ENCODE measurements at places on chromosomes 7 and 10.

DNA sequence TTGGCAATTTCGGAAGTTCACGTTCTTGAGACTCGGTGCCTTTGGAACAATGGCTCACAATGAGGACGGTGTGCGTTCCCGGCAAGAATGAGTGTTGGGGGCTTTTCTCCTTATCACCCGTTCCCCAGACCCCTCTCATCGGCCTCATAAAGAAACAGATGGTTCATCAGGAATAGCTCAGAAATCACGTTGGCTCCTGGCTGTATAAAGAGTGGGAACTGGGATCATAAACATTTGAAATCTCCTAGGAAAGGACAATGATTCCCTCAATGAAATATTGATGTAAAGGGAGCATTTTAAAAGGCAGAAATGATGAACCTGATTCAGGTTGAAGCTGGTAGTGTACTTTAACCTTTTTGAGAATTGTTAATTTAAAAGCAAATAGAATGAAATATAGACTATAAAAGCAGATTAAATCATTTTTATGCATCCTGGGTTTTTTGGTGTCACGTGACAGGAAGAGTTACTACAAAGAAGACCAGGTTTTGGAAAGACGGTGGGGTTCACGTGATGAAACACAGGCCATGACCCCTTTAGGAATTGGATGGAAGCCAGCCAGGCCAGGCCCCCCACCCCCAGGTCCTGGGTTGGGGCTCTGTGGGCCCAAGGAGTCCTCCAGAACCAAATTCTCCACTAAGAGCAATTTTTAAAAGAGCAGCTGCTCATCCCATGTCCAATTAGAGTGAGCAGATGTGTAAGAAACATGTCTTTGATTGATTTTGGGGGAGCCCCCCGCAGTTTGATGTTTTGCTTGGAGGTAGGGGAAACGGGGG lies 63.0 kb downstream of the CUX1 start:
- DNase-seq: no peak

GRCh38 chr10:97525086-97525485 lies 26.4 kb downstream of the UBTD1 start:
- no peak for DNase-seq

DNA sequence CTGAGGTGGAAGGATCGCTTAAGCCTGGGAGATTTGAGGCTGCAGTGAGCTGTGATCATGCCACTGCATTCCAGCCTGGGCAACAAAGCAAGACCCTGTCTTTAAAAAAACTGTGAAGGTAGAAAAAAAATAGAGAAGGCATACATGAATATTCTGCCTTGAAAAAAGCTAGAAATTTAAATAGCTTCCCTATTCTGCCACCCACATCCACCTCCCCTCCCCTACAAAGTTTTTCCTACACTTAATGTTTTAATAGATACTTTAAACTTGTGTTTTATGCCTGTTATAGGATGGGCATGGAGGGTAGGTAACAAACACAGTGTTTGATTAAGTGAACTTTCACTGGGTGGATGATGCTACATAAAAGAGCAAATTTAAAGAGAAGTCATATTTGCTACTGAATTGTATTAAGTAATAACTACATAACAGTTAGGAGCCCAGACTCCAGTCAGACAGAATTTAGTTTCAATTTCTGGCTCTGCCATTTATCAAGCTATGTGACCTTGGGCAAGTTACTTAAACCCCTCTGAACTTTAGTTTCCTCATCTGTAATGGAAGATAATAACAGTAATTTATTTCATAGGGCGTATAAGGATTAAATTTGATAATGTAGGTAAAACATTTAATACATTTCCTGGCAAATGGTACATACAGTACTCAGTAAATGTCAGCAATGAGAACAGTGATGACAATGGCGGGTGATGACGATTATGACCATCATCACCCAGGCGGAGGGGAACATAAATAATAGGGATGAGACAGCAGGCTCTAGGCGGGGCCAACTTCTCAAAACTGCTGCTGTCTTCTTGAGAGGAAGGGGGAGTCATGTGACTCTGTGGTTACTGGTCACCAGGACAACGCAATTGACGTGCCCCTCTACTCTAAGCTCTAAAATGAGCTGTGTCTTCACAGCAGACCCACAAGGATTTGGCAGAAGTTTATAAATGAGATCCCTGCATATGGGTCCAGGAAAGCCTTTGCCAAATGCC lies 15.8 kb downstream of the DNMBP start:
- no peak for DNase-seq

DNA sequence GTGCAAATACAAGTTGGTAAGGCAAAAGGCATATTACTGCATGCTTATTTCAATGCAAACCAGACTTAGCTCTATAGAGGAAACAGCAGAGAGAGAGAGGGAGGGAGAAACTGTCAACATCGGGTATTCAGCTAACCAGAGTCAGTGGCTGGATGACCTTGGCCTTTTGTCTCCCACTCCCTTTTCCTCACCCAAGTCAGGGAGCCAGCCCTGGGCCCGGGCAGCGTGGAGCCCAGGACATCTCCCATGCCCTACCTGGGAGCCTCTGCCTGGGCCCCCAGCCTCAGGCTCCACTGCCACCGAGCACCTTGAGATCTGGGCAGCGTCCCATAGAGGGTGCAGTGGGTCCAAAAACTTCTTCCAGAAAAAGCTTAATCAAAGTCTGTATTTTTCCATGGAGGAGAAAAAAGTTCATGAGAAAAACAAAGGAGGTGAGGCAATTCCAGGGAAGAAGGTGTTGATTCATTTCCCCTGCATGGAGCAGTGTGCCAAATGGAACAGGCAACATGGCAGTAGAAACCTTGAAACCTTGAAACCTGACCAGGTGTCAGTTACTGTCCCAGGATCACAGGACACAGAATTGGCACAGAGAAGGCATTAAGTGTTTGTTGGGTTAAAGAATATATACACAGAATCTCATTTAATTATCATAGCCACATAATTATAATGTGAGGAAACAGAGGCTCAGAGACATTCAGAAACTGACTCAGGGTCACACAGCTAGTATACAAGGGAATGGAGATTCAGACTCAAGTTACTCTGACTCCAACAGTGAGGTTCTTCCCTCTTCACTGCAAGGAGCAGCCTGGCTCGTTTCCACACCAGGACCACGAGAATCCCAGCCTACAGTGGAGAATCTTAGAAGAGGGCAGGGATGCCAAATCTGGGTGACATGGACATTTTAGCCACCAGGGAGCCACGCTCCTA lies 5.8 kb upstream of the NCOA4 start:
- DNase-seq: no peak

DNA sequence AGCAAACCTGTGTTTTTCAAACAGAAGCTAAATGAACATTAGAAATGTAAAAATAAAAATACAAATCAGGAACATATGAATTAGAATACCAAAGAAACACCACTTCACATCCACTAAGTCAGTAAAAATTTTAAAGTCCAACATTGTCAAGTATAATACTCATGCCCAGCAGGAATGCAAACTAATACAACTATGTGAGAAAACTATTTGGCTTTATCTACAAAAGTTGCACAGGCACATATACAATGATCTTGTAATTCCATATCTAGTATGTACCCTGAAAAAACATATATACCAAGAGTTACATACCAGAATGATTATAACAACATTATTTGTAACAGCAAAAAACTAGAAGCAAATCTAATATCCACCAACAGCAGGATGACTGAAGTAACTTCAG lies 91.1 kb downstream of the RNF32 start:
- no peak for DNase-seq

DNA sequence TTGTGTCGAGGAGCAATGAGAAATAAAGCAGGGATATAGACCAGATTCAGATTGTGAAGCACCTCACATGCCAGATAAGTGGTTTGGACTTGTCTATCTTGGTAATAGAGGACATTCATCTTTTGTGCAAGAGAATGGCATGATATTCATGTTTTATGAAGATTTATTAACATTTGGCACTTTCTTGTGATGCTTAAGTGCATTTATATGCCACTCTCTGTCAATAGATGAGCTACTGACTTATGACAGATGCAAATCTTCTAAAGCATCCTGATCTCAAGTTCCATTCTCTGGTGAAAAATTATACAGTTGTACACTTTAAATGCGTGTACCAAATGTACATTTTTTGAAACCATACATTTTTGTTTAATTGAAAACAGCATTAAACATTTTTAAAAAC lies 415.3 kb downstream of the SORCS3 start:
- no peak for DNase-seq

DNA sequence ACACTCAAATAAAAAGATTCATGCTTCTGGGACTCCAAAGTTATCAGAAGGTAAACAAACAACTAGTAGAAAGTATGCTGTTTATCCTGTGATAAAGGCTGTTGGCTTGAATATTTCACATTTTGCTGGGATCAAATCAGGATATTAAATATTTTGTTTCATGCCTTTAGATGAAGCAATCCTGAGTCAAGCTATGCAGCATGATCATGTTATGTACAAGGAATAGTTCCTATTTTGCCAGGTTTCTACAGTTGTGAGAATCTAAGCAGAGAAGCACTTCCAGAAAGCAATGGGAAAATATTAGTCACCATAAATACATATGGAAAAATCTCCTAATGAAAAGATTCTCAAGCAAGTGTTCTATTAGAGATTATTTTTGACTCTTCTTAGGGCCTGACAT lies 262.8 kb upstream of the PCDH15 start:
- DNase-seq: no peak

GRCh38 chr10:61248013-61248412 lies 205.2 kb downstream of the TMEM26 start:
- no peak for DNase-seq
